ENCODE measurements at places on chromosomes 6 and 20. TPM values are rescaled to one million over a fixed set of nuclear protein-coding genes. Genes with fewer than 3 reads are reported as not detected.

DNA sequence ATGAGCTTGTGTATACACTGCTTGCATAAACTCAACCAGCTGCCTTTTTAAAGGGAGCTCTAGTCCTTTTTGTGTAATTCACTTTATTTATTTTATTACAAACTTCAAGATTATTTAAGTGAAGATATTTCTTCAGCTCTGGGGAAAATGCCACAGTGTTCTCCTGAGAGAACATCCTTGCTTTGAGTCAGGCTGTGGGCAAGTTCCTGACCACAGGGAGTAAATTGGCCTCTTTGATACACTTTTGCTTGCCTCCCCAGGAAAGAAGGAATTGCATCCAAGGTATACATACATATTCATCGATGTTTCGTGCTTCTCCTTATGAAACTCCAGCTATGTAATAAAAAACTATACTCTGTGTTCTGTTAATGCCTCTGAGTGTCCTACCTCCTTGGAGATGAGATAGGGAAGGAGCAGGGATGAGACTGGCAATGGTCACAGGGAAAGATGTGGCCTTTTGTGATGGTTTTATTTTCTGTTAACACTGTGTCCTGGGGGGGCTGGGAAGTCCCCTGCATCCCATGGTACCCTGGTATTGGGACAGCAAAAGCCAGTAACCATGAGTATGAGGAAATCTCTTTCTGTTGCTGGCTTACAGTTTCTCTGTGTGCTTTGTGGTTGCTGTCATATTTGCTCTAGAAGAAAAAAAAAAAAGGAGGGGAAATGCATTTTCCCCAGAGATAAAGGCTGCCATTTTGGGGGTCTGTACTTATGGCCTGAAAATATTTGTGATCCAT lies 15.3 kb downstream of the TNFAIP3 start:
- DNase-seq = no peak

DNA sequence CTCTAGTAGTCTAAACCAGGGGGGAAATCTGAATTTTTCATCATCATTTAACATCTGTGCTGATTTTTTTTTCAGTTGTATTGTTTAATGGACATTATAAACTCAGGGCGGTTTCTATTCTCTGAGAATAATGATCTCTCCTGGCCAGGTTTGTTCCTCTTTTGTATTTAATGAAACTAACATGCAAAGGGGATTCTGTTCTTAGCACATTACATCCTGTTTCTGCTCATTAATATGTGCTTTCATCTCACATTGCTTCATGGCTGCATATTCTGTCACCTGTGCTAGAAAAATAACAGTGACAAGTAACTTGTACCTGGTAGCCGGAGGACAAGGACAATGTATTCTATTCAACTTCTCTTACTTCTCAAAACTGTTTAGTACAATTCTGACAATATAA lies 806 bp downstream of the HLA-DOB start:
- DNase-seq = no peak

Gene CTCFL
- 3.4 TPM for polyA plus RNA-seq

GRCh38 chr6:78713564-78713963 lies 153.8 kb upstream of the IRAK1BP1 start:
- no peak for DNase-seq

Gene SASH1
- 26.7 TPM for polyA plus RNA-seq

GRCh38 chr6:21593927-21594415 lies 420 bp downstream of the SOX4 start:
- no peak for DNase-seq

GRCh38 chr6:161511447-161512095 lies 237.7 kb upstream of the AGPAT4 start:
- no peak for DNase-seq

Gene GUCA1A
- polyA plus RNA-seq = 0.24 TPM

DNA sequence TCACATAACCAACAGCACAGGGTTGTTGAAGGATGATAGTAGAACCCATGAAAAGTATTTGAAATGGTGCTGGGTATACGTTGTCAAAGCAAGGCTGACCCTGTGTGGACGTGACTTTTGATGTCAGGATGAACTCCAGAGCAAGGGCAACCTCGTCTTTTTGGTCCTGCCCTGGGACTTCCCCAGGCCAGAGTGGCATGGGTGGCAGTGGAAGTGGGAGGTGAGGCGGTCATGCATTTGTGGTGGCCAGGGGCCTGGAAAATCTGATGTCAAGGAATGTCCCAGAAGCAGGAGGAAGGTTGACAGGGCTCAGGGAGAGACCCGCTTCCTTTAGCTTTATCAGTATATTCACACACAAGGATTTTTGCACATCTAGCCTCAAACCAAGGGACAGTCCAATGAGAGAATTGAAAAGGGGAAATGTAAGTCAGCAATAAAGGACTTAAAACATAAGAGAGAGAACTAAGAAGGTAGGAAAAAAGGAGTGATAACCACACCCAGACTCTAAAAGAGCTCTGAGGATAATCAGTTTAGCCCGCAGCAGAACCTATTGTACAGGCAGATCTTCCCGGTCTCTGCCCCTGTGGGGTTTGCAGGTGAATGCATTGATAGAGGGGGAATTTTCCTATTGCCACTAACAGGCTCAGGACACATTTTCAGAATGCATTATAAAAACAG lies 98.8 kb upstream of the HDGFL1 start:
- DNase-seq = no peak

GRCh38 chr6:23591761-23592160 lies 534.3 kb upstream of the NRSN1 start:
- DNase-seq = no peak
